Activated CD8-positive, alpha-beta memory T cell treated with anti-CD3 and anti-CD28 coated beads, Interleukin-2, amount 10 ng/mL, durations not matched to agents 7 days and 5 days (primary cell): ENCODE measurements at places on chromosomes 12 and 14. TPM values are rescaled to one million over a fixed set of nuclear protein-coding genes. Genes with fewer than 3 reads are reported as not detected.
A peak's percentile ranks its signal among the peaks of the same experiment; 100 is the strongest.

GRCh38 chr12:65055859-65056258 lies 65.2 kb downstream of the WIF1 start:
- DNase-seq: no peak

GRCh38 chr12:62319058-62319457 lies 58.9 kb downstream of the USP15 start:
- no peak for DNase-seq

The ESR2 gene
- total RNA-seq: 0.15 TPM

- no peak for DNase-seq
Observed at GRCh38 chr14:33631441-33631840, 319.4 kb downstream of the EGLN3 start.

- DNase-seq: no peak
Observed at GRCh38 chr14:58805605-58806409, 168.0 kb downstream of the DACT1 start.

- DNase-seq: no peak
Observed at GRCh38 chr14:65361920-65362319, 50.6 kb upstream of the FUT8 start.

DNA sequence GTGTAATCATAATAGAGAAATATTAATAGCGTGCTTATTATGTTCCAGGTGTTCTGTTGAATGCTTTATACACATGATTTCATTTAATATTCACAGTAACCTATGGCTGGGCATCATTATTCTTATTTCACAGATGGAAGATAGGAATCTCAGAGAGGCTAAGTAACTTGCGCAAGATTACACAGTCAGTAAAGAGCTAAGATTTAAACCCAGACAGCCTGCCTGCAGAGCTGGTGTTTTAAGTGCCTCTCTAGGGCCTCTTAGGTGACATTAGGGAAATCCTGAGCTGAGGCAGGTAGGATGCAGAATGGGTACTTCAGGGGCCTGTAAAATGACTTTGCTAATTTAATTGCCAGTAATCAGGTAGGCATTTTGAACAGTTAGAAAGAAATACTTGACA lies 18.5 kb upstream of the BHLHE41 start:
- no peak for DNase-seq

The ANKRD52 gene
- total RNA-seq: 68.3 TPM

- no peak for DNase-seq
Observed at GRCh38 chr14:101535232-101535631, 26.1 kb upstream of the DIO3 start.

DNA sequence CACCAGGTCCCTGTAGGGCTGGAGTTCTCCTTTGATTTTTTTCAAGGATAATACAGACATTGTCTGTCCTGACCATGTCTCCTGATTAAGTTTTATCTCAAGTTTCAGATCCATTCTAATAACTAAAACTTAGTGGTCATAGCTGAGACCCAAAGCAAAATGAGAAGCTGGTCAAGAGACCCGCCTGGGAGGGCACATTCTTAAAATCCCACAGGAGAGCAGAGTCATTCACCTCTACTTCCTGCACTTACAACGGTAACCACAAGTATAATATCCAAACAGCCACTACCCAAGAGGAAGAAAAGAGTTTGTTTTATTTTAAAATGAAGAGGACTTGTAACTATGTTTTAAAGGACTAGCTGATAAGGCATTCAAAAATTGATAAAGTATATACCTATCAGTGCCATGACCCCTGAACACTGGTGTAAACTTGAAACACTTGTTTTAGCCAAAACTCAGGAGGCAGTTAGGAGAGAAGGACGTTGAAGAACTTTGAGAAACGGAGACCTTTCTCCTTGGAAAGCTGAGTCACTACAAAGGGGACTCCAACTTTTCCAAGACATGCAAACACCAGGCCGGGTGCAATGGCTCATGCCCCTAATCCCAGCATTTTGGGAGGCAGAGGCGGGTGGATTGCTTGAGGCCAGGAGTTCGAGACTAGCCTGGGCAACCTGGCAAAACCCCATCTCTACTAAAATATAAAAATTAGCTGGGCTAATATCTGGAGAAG lies 478.2 kb downstream of the GLT1D1 start:
- no peak for DNase-seq

GRCh38 chr12:65868133-65868705 lies 43.9 kb downstream of the HMGA2 start:
- DNase-seq: no peak

DNA sequence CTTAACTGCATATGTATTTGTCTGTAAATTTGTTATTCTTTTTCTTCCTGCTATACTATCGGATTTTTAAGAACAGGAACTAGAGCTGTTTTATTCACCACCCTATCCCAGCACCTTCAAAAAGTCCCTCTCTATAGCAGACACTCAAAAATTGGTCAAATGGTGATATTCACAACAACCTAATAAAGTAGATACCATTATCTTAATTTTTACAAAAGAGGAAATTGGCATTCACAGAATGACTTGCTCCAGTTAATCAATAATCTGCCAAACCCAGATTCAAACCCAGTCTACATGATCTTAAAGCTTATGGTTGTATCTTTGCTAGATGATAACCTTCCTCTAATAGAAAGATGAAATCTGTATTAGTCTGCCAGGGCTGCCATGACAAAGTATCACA lies 426.6 kb downstream of the EGLN3 start:
- no peak for DNase-seq

The SERPINA3 gene
- total RNA-seq: not detected

GRCh38 chr14:56814519-56814959 lies 4.3 kb upstream of the OTX2 start:
- no peak for DNase-seq

The AQP2 gene
- total RNA-seq: not detected

DNA sequence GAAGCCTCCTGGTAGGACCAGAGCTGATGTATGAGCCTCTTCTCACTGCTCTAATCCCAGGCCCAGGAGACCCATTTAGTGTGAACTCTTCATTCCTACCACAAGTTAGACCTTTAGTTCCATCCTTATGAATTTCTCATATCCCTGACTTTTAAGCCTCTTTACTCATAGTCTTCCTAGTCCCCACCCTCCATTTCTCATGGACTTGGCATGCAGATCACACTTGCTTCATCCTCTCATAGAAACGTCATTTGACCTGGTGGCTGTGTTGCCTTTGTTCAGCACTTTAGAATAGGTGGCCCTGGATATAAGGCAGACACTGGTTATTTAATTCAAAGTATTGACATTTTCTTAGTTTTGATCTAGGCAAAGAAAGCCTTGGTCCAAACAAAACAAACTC lies 99.5 kb downstream of the SLC16A7 start:
- DNase-seq: no peak

The RIMBP2 gene
- total RNA-seq: not detected

DNA sequence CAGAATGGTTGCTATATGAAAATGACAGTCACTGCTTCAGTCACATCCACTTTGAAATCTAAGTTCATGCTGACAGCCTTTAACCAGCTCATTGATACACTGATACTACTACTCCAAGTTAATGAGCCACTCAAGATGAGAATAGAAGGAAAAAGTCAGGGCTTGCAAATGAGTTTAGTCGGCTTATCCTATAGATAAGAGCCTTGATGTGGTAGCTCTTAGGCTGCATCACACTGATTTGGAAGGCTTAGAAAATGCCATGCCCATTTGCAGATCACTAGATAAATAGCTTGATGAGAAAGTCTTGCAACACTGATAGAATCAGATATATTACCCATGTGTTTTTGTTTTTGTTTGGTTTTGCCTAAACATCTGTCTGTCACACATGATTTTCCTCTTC lies 251.4 kb upstream of the ATXN7L3B start:
- DNase-seq: no peak

- DNase-seq: no peak
Observed at GRCh38 chr14:99004112-99004511, 267.9 kb downstream of the BCL11B start.

The AKAP5 gene
- 8.8 TPM for total RNA-seq

GRCh38 chr12:9334041-9334692 lies 126.0 kb upstream of the PZP start:
- DNase-seq: no peak

The RDH11 gene
- 59.8 TPM for total RNA-seq

DNA sequence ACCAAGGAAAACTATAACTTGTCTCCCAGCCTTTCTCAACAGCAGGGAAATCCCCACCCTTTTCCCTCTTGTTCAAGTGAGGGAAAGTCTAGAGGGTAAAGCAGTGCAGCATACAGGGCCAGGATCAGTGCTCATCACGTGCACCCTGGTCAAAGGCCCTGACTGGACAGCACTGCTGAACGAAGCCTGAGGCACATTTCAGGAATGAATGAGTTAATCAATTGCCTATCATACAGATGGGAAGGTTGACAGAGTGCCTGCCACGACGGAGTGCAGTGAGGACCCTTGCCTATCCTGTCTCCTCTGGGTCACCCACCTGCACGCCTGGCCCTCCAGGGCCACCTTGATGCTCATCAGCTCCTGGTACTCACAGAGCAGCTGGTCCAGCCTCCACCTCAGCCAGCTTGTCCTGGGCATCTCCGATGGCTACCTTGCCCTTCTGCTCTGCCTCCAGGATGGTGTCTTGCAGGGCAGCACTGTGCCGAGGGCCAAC lies 11.7 kb upstream of the KRT73 start:
- DNase-seq: peak; percentile 30
